ENCODE measurements at places on chromosomes 5 and 9. TPM values are rescaled to one million over a fixed set of nuclear protein-coding genes. Genes with fewer than 3 reads are reported as not detected.
A peak's percentile ranks its signal among the peaks of the same experiment; 100 is the strongest.

DNA sequence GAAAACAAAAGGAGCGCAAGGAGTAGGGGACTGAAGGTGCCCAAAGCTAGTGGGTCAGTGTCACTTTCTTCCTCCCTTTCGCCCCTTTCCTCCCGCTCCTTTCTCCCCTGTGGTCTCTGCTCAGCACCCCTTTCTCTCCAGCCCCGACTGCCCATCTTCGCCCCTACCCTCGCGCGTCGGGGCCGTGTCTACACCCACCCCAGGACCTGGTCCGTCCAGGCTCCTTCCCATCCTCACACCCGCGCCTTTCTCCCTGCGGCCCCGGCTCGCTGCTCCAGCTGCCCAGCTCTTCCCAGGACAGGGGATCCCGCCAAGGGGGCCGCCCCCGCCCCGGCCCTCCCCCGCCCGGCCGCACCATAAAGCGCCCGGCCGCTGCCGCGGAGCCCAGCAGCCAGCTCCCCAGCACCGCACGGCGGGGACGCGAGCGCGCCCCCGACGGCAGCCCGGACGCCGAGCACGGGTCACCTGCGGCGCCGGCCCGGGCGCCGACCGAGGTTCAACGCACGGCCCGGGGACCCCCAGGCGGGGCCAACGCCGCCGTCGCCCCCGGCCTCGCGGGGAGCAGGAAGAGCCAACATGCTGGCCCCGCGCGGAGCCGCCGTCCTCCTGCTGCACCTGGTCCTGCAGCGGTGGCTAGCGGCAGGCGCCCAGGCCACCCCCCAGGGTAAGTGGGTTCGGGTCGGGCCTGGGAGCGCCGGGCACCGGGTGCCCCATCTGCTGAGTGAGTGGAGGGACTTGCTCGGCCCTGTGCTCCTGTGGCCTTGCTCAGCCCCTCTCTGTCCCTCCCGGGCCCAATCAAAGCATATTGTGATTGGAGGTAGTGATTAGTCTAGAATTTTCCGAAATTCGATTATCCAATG, at the start of gene THBS4:
Gene THBS4, plus strand, starts transcription at position 387 of the 860 bp plus-strand sequence. Its CDS starts 190 bp downstream, at position 577.
- peak; percentile 44 for DNase-seq

- DNase-seq, result no peak
Measured at GRCh38 chr5:110752953-110753352, 14.1 kb downstream of the SLC25A46 start.

DNA sequence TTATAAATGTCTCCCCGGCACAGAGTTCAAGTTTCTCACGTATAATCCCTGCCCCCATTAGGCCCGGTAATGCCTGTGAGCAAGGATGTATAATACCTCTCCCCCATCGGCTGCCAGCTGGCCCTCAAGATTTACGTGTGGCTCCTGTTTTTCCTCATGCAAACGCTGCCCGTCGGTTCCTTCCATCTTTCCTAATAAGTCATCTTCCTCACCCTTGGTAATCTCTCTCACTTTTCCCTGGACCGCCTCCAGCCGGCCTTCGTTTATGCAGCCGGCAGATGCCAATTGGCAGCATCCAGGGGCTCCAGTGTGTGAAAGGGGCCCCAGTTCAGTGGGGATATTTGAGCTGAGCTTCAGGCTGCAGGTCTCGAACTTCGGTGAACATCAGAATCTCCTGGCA, 86.5 kb upstream of the NEURL1B start:
- DNase-seq, result peak; percentile 55

GRCh38 chr9:106560540-106560939, 302.4 kb upstream of the ZNF462 start:
- DNase-seq, result no peak

- no peak for DNase-seq
Measured at GRCh38 chr9:78828521-78828920, 531.6 kb downstream of the PSAT1 start.

DNA sequence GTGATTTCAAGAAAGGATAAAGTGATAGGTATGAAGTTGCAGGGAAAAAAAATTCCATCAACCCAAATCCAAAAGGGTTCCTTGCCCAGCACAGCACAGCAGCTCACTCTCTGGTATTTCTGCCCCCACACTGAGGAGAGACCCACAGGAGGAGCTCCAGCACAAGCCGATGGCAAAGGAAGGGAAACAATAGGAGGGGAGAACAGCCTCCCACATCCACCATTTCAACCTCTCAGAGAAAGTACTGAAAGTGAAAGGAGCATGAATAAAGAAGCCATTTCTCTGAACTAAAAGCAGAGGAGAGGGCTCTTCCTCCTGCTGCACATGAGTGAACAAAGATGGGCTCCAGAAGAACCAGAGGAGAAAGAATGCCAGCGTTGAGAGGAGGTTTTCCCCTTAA, 54.9 kb upstream of the ZSWIM6 start:
- DNase-seq, result no peak

DNA sequence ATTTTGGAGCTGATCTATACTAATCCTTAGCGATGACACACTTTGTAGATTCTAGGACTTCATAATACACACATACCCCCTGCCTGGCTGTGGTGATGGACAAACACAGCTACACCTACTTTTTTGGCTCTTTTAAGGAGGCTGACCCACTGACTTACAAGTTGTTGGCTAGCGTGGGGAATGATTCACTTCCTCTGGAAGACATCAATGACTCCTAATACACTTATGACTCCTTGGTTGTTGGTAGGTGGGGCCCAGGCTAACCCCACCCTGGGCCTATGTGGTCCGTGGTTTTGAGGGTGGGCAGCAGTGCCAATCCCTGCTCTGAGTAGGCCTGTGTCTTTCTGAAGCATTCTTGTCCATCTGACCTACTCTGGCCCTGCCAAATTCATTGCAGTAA, 144.4 kb downstream of the SLC12A2 start:
- DNase-seq, result no peak

GRCh38 chr5:172571413-172571812, 69.7 kb upstream of the NEURL1B start:
- no peak for DNase-seq

DNA sequence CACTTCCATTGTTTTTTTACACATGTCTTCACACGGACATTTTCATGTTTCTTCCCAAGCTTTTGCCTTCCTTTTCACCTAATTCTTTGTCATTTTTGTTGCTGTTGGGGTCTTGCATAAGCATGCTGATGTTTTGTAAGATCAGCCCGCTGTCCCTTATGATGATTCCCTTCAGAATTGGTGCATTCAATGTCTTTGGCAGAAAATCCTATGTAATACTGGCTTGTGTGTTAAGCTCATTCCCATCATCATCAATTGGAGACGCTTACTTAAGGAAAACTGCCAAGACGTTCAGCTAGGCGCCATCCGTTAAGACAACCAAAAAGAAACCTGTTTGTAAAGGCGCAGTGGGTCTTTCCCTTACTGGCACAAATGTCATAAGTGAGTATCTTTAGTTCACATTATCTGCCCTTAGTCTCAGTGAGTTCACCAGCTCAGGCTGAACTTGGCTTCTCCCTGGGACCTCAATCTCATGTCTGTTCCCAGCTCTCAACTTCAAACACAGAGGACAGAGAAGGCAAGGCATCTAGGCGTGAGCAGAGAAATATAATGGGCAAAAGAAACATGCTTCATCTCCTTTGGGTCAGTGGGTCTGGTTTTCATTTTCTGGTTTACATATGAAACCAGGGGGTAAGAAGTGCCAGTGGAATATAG, 97.9 kb downstream of the EFNA5 start:
- DNase-seq, result no peak

GRCh38 chr9:98986866-98987651, 43.4 kb downstream of the COL15A1 start:
- DNase-seq, result peak; percentile 61

DNA sequence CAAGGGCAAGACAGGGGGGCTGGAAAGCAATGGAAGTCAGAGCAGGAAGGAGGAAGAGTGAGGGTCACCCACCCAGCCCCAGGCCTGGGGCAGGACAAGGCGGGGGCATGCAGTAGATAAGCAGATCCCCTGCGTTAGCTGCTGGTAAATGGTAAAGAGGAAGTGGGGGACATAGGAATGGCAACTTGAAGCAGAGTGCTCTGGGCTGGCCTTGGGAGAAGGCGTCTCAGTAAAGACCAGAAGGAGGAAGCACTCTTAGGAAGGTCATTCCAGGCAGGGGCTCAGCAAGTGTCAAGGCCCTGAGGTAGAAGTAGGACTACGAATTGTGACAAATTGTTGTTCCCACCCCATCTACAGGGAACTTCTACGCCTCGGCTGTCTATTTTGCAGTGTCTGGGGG, 15.1 kb downstream of the TCOF1 start:
- DNase-seq, result no peak

DNA sequence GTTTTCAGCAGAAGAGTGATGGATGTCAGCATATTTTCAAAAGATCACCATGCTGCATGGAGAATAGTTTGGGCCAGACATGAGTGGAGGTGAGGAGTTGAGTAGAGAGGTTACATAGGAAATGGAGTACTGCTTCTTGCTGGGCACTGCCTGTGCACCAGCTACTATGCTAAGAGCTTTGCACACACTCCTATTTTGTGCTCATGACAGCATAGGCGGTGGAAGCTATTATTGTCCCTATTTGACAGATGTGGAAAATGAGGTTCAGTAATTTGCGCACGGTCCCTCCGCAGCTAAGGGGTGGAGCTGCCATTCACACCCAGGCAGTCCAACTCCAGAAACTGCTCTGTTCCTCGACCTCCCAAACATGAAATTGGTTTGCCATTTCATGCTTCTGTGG, 67.8 kb downstream of the ENTREP1 start:
- DNase-seq, result no peak

GRCh38 chr5:45372629-45373028, 323.6 kb downstream of the HCN1 start:
- DNase-seq, result no peak

DNA sequence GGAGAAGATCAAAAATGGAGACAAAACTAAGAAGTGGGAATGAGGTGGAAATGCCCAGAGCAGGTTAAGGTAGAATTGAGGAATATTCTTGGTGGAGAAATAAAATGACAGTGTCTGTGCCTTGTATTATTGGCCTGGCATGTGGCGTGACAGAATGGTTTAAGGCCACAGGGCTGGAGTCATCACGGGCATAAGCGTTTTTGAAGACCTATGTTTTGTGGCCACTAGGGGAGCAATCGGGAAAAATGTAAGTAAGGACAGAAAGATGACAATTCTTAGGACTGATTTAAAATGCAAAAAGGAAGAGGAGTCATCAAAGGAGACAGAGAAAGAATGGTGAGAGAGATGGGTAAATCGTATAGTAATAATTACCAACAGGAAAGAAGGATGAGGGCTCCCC, 72.2 kb upstream of the EPB41L4A start:
- DNase-seq, result no peak

GRCh38 chr5:123545506-123545905, 33.5 kb downstream of the CSNK1G3 start:
- DNase-seq, result no peak

DNA sequence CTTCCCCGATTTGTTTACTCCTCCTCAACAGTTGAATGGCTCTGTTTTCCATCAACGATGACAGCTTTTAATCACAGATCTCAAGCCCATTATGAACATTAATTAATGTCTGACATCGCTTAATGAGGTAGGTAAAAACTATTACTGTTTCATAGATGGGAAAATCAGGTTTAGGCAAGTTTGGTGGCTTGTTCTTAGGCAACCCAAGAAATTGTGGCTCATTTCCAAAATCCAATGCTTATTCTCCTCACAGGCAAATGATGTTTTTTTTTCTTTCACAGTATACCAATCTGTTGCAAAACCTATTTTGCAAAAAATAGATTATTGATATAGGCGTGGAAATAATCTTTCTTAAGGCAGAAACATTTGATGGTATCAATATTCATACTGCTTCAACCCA, 70.8 kb upstream of the CHD1 start:
- DNase-seq, result no peak

DNA sequence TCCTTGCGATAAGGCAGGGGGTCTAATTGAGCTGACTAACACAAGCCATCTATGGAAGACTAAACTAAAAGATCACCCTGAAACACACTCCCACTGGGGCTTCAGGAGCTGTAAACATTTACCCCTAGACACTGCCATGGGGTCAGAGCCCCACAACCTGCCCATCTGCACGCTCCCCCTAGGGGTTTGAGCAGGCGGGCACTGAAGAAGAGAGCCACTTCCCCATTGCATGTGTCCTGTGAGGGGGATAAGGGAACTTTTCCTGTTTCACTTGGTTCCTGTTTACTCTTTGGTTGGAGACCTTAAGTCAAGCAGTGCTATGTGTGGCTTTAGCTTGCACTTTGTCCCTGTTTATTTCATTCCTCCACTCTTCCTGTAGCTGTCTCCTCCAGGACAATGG, 1929.5 kb upstream of the CDH9 start:
- DNase-seq, result no peak

DNA sequence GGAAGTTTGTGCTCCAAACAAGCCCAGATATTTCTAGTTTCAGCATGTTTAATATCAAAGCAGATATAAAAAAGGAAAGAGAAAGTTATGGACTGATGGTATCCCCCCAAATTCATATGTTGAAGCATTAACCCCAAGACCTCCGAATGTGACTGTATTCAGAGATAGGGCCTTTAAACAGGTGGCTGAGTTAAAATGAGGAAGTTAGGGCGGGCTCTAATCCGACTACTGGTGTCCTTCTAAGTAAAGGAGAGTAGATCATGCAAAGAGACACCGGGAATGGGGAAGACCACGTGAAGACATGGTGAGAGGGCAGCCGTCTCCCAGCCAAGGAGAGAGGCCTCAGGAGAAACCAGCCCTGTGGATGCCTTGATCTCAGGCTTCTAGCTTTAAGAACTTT, 324.1 kb upstream of the KIF2A start:
- no peak for DNase-seq

GRCh38 chr9:114694719-114695269, 12.8 kb upstream of the TEX48 start:
- no peak for DNase-seq

DNA sequence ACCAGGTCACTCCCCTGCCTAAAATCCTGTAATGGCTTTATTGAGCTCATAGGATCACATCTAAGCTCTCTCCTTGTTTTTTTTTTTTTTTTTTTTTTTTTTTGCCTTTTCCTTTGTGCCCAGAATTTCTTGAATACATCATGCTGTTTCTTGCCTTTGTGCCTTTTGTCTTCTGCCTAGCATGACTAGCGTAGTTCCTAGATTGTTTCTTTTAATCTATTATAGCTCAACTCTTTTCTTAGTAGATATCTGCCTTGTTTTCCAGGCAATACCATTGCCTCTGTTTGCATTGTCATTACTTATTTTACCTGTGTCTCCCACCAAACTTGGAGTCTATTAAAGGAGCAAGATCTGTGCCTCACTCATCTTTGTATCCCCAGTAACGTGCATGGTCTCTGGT, 106.1 kb upstream of the C9orf72 start:
- DNase-seq, result no peak

GRCh38 chr5:83919071-83920041, 198.7 kb upstream of the HAPLN1 start:
- DNase-seq, result no peak

DNA sequence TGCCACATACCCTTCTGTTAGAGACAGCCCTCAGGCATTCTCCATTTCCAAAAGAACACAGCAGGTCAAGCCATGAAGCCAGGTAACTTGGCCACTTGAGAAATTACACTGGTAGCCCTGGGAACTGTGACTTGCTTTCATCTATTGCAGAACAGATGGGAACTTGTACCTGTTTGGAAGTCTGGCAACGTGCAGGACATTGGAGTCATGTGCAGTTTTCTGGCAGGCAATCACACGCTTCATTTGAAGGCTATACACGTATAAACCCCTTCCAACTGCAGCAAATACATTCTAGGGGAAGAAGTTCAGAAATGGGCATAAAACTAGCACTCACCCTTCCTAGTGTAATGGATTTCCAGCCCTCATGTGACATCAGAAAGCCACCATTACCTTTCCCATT, 54.0 kb downstream of the WDR41 start:
- no peak for DNase-seq

CCDC192 gene
- total RNA-seq, result not detected

SV2C gene
- total RNA-seq, result 0.05 TPM

TAS2R1 gene
- not detected for total RNA-seq

SAP30L gene
- 39.2 TPM for total RNA-seq

FAM151B gene
- total RNA-seq, result 1.8 TPM

PDE6A gene
- total RNA-seq, result 0.05 TPM

TEX48 gene
- total RNA-seq, result not detected

Measured in left ventricle myocardium superior (tissue), 1 donor.